ENCODE measurements at places on chromosomes 7 and 10.

DNA sequence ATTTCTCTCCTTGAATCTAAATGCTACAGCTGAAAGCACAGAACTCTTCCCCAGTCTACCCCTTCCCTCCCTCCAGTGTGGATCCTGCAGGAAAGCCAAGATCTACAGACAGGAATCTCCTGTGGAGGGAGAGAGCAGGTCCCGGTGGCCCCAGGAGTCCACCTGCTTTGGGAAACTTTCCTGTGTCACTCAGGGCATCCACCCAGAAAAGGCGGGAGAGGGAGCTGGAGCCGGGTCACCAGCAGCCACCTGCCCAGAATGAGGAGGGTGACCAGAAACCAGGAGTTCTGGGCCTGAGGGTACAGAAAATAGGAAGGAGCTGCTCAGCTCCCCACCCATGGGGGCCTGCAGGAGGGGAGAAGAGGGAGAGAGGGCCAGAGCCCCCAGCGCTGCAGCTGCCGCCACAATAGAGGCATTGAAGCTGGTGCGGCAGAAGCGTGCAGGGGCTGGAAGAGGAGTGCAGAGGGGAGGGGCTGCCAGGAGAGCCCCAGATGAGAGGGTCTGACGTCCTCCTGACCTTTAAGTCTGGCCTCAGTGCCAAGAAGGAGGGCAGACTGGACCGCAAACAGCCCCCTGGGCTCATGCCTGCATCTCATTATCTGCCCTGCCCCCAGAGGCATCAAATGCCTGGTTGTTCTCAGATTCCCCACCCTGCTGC is 56.3 kb upstream of the TMEM72 start:
- DNase-seq: no peak

DNA sequence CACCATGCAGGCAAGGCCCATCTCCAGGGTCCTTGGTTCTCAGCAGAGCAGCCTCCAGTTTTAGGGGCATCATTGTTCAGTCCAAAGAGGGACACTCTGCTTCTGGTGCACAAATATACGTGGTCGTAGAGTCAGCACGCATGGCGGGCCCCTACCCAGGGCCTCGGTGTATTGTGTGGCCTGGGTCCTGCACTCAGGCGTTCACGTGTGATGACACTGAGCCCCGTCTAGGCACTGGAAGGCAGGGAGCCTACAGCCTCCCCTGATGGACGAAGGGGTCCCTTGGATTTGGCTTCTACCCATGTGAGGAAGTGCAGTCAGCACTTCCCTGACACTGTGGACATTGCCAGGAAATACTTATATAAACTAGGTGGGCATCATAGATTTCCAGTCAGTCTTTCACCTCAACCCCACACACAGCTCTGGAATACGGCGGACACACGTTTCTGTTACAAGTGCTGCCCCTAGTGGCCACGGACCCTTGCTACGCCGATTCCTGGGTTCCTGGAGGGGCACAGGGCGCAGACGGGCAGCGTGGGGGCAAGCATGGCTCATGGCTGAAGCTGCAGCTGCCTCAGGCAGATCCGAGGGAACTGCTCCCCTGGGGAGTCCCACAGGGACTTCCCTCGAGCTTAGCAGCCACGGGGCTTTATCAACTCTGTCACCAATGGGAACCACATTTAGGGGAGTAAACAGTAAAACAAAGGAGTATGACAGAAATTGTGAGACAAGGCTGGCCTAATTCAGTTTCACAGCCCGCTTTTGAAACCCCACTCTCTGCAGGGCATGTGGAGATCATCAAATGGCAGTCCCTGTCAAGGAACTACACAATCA is 25.4 kb downstream of the AIFM2 start:
- no peak for DNase-seq

- DNase-seq: no peak
These were observed 132.5 kb downstream of the GRID1 start for GRCh38 chr10:86234107-86234506.

DNA sequence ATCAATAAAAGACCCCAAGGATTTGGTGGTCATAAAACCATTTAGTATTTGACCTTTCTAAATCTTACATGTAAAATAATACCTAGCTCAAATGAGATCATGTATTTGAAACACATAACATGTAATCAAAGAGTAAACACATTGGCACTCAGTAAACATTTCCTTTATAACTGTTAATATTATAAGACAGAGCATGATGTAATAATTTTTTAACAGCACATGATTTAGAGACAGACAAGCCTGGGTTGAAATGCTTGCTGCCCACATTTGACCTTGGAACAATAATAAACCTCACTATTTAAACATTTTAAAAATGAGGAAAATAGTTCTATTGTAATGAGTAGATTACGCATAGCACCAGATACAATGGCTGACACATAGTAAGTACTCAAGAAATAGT is 105.2 kb upstream of the GPR141 start:
- no peak for DNase-seq

GRCh38 chr10:125783957-125784356 is 8.3 kb upstream of the MMP21 start:
- no peak for DNase-seq

GRCh38 chr7:12360948-12361347 is 42.7 kb downstream of the VWDE start:
- no peak for DNase-seq

DNA sequence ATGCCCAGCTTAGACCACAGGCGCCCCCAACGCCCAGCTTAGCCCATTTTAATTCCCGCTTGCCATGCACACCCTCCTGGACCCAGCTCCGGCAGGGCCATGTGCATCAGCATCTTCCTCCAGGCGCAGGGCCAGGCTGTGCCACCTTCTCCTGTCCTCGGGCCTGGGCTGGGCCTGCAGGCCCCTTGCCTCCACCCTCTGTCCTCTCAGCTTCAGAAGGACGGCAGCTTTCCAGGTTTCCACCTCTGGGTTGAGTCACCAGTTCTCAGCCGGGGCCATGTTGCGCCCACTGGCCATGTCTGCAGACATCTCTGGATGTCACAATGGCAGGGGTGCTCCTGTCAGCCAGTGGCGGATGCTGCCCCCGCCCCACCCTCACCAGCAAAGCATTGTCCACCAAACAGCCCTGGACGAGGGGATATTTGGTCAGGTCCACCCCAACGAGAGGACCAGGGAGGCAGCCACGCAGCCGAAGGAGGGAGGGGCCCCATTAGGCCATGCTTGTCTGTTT is 59.1 kb upstream of the NKX6-2 start:
- no peak for DNase-seq
